ENCODE measurements at places on chromosomes 13 and 19.

GRCh38 chr19:50430888-50431342, 1.8 kb upstream of the MYBPC2 start:
- no peak for DNase-seq

DNA sequence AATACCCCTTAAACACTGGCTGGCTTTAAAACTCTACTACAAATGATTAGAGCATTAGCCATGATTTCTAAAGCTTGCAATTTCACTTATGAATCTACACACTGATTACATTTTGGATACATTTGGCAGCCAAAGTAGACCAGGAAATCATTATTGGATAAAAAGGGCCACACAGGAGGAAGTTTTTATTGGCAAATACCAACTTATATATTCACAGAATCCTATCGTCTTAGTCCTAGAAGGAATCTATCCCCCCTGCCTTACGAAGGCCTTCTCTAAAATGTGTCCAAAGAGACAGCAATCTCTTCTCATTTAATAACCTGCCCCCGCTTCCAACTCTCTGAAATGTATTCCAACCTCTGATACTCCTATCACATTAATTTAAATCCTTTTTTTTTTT, 52.5 kb downstream of the KLF5 start:
- DNase-seq, result no peak

GRCh38 chr19:46784262-46785053, 3.9 kb downstream of the SLC1A5 start:
- DNase-seq, result peak; percentile 69

GRCh38 chr13:77114271-77114670, 87.3 kb upstream of the FBXL3 start:
- DNase-seq, result no peak

DNA sequence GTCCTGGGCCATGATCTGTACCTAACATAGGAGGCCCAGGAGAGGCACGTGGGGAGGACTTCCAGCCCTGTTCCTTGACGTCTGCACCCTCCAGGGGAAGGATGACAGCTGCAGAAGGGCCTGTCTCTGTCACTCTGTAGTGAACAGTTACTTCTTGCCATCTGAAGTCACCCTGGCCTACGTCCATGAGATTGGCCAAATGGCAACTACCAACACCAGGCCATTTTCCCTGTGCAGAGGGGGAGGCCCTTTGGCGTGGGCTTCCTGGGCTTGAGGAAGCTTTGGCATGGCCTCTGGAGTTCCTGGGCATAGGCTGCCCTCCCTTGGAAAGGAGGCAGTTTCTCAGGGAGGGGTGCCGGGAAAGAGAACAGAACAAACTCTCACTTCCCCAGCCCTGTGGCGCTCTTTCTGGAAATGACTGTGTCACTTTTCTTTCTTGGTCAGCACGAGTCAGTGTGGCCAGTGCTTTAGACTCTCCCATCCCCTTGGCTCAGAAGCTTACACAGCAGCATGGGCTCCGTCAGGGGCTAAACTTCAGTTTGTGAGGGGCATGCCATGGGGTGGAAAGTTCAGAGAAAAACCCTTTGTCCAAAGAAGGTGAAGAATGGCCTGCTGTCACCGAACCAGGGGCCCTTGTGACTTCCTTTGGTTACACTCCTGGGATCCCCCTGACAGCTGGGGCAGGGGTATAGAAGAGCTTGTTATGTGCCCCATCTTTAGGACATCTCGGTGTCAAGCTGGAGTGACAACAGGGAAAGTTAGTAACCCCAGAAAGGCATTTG, 5.3 kb downstream of the CARM1 start:
- DNase-seq, result peak; percentile 31

DNA sequence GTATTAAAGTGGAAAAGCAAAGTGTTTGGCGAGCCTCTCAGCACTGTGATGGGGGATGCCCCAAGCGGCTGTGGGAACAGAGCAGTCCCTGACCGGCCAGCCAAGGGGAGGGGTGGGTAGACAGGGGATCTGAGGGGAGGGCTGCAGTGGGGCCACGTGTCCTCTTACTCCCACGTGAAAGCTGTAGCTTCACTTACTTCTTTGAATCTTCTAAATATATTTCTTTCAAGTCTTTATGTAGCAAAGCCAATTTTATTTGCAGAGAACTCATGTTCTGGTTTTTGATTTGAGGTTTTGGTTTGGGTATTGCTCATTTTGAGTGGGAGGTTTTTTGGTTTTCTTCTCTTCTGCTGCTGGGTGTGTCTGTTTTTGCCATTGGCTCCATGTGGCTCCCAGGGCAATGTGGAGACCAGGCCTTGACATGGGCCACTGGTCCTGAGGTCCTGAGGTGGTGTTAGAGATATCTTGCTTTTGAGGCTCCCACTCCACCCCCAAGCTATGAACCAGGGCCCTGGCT, 17.7 kb upstream of the OVOL3 start:
- DNase-seq, result no peak
